ENCODE measurements at places on chromosomes 4 and X. TPM values are rescaled to one million over a fixed set of nuclear protein-coding genes. Genes with fewer than 3 reads are reported as not detected.

Gene RASL11B
- total RNA-seq: 1.9 TPM

Gene AREG
- total RNA-seq: 0.11 TPM

Gene RNF212
- 2.8 TPM for total RNA-seq

Gene MAGEA8
- total RNA-seq: 0.24 TPM

GRCh38 chrX:26050099-26050498, 88.0 kb upstream of the MAGEB18 start:
- ATAC-seq: no peak

DNA sequence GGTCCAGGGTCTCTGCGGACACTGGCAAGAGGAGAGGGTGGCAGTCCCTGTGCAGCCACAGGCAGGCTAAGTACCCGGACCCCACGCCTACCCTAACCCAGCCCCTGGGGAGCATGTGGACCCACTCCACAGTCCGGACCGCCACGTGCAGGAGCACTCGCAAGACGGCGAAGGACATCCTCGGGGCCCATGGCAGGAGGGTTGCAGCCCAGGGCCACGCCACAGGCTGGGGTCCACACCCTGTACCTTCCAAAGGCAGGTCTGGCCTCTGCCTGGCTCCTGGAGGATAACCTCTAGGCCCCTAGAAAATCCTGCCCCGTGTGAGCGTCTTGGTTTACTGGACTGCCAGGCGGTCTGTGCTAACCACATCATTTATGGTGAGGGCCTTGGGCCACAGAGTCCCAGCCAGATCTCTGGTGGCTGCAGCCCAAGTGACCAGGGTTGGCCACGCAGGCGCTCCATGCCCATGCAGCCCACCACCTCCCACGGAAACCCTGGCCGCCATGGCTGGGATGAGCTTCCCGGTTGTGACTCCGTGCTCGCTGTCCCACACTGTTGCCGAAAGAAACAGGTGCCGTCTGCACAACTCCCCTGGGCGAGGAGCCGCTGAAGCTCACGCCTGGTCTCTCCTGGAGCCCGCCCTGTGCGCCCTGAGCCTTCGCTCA, 10.0 kb downstream of the CCNQ start:
- no peak for ATAC-seq

GRCh38 chrX:95427389-95427788, 1257.3 kb upstream of the DIAPH2 start:
- no peak for ATAC-seq

DNA sequence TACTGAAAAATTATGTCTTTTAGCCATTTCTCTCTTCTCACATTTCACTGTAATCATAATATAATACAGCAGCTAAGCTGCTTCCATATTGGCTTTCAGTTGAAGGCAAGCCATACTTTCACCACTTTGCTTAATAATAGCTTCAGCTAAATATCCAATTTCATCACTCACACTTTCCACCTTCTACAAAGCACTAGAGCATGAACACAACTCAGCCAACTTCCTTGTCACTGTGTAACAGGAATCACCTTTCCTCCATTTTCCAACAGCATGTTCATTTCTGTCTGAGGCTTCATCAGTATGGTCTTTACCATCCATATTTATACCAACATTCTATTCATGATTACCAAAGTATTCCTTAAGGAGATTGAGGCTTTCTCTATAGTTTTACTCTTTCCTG, 219.8 kb upstream of the CTSO start:
- no peak for ATAC-seq

GRCh38 chr4:88446124-88446523, 10.8 kb upstream of the HERC5 start:
- ATAC-seq: no peak

DNA sequence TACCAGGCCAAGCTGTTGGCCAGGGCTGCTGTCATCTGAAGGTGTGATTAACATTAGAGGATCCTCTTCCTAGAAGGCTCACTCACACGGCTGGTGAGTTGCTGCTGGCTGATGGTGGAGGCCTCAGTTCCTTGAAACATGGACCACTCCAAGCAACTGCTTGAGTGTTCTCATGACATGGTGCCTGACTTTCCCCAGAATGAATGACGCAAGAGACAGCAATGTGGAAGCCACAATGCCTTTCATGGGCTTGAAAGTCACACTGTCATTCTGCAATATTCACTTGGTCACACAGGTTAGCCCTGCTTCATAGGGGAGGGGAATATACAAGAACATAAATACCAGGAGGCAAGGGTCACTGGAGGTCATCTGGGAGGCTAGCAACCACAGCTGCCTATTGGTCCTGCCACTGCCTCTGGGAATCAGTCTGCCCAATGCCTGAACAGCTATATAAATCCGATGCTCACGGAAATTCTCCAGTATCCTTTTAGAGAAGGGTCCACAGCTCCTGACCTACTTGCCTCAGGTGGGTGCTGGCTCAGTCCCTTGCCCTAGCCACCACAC, 97.1 kb upstream of the MAML3 start:
- no peak for ATAC-seq

DNA sequence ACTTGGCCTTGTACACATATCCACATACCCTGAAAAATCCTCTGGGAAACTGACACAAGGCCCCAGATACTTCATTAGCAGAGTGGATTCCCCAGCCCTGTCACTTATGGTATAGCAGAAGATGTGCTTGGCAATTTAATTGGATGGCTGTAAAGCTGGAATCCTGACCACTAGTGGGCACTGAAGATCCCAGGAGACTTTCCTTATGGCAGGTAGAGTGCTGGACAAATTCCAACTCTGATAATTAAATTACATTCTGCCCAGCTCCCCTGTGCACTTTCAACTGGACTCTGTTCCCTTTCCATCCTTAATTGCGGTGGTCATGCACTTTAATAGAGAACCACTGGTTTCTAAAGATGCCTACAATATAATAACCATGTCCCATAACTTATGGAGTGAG, 119.8 kb downstream of the DCK start:
- no peak for ATAC-seq

GRCh38 chrX:21968333-21968732, 27.8 kb downstream of the SMS start:
- no peak for ATAC-seq

GRCh38 chr4:16235209-16235608, 8.9 kb upstream of the TAPT1 start:
- peak; percentile 64 for ATAC-seq

GRCh38 chr4:70041652-70042286, 8.5 kb upstream of the HTN1 start:
- ATAC-seq: no peak

DNA sequence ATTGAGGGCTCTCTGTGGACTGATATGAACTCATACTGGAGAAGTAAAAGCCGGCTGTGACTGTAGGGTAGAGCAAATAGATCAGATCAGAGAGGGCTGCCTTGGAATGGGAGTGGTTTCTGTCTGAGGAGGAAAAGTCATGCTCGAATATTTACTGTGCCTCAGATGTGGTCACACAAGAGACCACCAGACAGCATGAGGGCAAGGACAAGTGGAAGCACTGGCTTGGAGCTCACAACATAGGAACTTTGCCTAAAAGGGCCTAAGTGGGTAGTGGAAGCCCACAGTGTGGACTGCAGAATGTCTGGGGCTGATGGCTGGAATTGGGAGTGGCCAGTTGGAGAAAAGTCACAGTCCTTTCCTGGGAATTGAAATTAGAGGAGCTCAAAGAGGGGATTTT, 19.8 kb downstream of the GLRB start:
- ATAC-seq: no peak

GRCh38 chr4:123976285-123976684, 579.7 kb downstream of the SPRY1 start:
- ATAC-seq: peak; percentile 91

DNA sequence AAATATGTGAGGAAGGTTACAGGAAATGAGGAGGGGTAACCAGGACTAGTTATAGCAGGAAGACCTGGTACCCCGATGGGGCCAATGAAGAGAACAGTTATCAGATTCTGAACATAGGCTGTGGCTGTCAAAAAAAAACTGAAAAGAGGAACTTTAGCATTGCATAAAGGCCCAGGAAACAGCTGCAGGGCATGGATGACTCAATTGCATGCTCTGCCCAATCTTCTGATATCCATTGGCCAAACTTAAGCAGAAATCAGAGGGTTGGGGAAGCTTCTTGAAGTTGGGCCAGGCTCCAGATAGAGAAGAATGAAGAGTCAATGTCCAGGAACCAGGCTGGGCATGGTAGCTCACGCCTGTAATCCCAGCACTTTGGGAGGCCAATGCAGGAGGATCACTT, 1222.4 kb upstream of the PRKX start:
- no peak for ATAC-seq
